Lower lobe of right lung (tissue), 2 donors: ENCODE measurements at places on chromosomes 5 and 9. TPM values are rescaled to one million over a fixed set of nuclear protein-coding genes. Genes with fewer than 3 reads are reported as not detected.

TEX10 gene
- 10.5 TPM for total RNA-seq

MYMK gene
- not detected for total RNA-seq

ZDHHC11B gene
- total RNA-seq: 14.9 TPM

ANKRD31 gene
- total RNA-seq: 0.27 TPM

TYRP1 gene
- 5.8 TPM for total RNA-seq

DNA sequence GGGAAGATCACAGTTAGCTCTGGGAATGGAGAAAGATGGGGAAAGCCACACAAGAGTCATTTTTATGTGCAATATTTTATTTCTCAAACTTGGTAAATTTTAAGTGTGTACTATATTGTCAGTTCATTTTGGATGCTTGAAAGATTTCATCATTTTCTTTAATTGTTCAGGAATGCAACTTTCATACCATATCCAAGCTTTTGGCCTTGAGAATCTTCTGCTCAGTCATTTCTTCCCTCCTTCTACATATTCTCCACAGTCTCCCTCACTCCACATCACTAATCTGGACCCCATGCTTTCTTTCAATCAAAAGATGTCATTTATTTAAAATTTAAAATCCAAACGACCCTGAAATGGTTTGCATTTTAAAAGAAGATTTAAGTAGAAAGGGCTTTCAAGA is 135.4 kb downstream of the FAM114A2 start:
- DNase-seq: no peak

DNA sequence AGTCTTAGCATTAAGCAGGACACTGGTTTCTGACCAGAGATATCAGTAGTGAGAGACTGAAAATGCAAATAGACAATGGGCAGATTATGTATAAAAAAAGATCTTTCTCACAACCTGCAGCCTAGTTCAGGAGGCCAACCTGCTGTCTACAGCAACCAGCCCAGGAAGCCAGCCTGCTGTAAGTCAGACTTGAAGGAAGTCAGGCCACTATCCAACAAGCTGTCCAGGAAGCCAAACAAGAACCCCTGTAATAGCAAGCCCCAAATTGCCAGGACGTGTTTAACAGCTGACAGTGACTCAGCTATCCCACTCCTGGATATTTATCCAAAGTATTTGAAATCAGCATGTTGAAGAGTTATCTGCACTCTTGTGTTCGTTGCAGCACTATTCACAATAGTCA is 121.8 kb upstream of the SPIN1 start:
- DNase-seq: no peak

GRCh38 chr5:147290261-147290660 is 55.4 kb downstream of the STK32A start:
- DNase-seq: peak; percentile 68

- no peak for DNase-seq
Measured at GRCh38 chr9:111320631-111321030, 9.4 kb downstream of the OR2K2 start.

DNA sequence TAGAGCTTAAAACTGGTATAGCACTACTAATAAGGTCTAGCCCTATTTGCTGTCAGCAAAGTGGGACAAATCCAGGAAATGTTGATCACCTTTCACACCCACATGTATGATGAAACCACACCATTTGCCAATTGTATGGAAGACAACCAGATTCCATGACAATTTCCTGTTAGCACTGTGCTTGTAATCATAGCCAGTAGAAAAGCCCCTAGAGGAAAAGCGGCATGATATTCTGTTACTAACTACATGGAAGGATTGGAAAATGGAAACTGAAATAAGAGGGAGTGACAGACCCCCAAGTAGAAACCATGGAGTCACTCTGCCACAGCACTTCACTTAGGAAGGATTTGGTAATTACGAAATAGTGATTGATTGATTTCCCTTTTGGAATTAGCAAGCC is 923 bp downstream of the SPATA6L start:
- no peak for DNase-seq

DNA sequence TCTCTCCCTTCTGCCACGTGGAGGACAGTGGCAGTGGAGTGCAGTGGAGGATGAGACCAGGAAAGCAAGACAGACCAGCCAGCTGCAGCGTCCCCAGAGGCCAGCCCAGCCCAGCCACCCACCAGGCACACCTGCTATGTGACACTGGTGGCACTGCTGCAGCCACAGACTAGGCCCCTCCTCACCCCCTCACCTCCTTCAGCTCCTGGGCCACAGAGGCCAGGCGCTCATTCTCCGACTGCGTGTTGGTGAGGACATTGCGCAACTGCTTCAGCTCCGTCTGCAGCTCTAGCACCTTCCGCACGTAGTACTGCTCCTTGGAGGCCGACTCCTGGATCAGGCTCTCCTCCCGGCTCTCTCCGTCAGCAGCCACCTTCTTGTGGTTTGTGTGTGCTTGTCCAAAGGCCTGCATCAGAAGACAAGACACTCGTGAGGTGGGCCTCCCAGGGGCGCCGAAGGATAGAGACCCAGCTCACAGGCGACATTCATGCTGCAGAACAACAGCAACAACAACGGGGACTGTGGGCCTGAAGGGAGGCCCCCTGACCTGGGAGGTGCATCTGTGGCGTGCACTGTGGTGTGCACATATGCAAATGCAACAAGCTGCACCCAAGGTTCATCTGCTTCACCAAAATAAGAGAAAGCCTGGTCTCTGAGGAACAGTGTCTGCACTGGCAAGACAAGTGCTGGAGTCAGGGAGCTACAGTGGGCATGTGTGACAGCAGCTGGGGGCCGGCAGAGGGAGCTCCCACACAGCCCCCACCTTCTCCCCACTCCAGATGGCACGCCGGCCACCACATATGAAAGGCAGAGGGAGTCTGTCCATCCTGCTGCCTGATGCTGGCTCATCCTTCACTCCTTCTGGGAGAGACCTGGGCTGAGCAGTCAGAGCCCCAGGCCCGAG is 35.5 kb downstream of the BICD2 start:
- no peak for DNase-seq
